SK-N-SH (cell line): ENCODE measurements at places on chromosomes 1 and 21. TPM values are rescaled to one million over a fixed set of nuclear protein-coding genes. Genes with fewer than 3 reads are reported as not detected.
A peak's percentile ranks its signal among the peaks of the same experiment; 100 is the strongest.

GRCh38 chr1:40383488-40384412, 10.2 kb downstream of the SMAP2 start:
- DNase-seq, result no peak
- H3K4me3 ChIP-seq, result peak overlapping the region; percentile 20; the same call in 1 of the 2 replicates
- no peaks in the 10 kb centered on the region for H3K36me3 ChIP-seq

DNA sequence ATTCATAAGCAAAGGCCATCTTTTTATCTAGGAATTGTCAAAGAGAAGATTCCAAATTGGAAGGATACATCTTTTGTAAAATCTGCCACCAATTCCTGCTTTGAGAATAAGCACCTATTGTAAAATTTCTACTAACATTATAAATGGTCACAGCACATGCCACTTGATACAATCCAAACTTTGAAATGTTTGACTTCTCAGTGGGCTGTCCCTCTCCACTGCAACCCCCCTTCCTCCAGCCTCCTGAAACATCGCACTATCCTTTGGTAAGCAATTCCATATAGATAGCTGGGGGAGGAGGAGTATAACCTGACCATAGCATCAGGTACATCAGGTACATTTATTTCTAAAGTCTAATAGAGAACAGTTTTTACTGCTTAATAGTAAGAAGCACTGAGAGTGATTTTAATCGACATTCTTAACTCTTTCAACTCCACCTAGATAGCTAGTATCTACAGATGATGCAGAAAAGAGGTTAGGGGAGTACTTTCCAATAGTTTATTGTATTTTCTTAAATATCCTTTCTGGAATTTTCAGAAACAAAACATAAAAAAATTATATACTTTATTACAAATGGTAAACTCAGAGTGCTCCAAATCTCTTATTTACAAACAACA, 2.9 kb downstream of the JUN start:
- peak overlapping the region; percentile 89 for H3K4me3 ChIP-seq
- H3K4me1 ChIP-seq, result 0 out of 2 replicates have a peak, but pooled peaks cover 2% of the 10 kb centered on the region
- peaks cover 30% of the 10 kb centered on the region for H3K36me3 ChIP-seq
- H3K27ac ChIP-seq, result peak overlapping the region; percentile 97
- no peak for DNase-seq

- H3K4me1 ChIP-seq, result no peaks in the 10 kb centered on the region
- no peak for DNase-seq
- H3K36me3 ChIP-seq, result no peaks in the 10 kb centered on the region
- H3K27ac ChIP-seq, result no peak overlapping the region
- H3K27me3 ChIP-seq, result no peaks in the 10 kb centered on the region
Observed at GRCh38 chr1:108057541-108057940, 92.6 kb upstream of the VAV3 start.

- no peak overlapping the region for H3K4me3 ChIP-seq
- DNase-seq, result no peak
- H3K27ac ChIP-seq, result no peak overlapping the region
- H3K4me1 ChIP-seq, result no peaks in the 10 kb centered on the region; the same call in none of the 2 replicates
Observed at GRCh38 chr1:44049839-44050238, 18.6 kb upstream of the SLC6A9 start.

- H3K4me1 ChIP-seq, result no peaks in the 10 kb centered on the region; the same call in 1 of the 2 replicates
- no peak overlapping the region for H3K4me3 ChIP-seq
- H3K36me3 ChIP-seq, result no peaks in the 10 kb centered on the region
- no peaks in the 10 kb centered on the region for H3K27me3 ChIP-seq
- no peak for DNase-seq
Observed at GRCh38 chr1:232486454-232487207, 143.3 kb downstream of the SIPA1L2 start.

DNA sequence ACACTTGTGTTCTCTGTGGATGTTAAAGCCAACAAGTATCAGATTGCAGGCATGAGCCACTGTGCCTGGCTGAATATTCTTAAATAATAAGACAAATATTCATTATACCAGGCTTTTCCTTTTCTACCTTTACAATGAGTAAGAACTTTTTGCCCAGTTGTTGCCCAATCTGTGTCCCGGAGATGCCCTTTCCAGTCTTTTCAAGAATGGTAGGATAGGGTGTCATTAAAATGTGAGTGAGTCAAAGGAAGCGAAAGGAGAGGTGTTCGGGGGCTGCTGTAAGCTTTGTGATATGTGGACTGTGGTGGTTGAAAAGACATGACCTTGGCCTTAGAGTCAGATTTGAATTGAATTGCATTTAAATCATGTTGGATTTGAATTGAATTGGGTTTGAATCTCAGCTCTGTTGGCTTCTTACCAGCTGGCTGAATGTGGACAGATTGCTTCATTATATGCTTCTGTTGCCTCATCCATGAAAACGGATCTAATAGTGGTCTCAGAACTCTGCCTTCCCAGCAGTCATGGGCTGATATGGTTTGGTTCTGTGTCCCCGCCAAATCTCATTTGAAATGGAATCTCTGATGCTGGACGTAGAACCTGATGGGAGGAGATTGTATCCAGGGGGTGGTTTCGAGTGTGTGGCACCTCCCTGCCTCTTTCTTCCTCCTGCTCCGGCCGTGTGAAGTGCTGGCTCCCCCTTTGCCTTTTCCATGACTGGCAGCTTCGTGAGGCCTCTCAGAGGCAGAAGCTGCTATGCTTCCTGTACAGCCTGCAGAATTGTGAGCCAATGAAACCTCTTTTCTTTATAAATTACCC, 22.7 kb upstream of the AADACL3 start:
- no peaks in the 10 kb centered on the region for H3K36me3 ChIP-seq
- no peaks in the 10 kb centered on the region for H3K4me1 ChIP-seq
- DNase-seq, result no peak
- no peaks in the 10 kb centered on the region; the same call in 1 of the 2 replicates for H3K27me3 ChIP-seq
- no peak overlapping the region for H3K4me3 ChIP-seq

DNA sequence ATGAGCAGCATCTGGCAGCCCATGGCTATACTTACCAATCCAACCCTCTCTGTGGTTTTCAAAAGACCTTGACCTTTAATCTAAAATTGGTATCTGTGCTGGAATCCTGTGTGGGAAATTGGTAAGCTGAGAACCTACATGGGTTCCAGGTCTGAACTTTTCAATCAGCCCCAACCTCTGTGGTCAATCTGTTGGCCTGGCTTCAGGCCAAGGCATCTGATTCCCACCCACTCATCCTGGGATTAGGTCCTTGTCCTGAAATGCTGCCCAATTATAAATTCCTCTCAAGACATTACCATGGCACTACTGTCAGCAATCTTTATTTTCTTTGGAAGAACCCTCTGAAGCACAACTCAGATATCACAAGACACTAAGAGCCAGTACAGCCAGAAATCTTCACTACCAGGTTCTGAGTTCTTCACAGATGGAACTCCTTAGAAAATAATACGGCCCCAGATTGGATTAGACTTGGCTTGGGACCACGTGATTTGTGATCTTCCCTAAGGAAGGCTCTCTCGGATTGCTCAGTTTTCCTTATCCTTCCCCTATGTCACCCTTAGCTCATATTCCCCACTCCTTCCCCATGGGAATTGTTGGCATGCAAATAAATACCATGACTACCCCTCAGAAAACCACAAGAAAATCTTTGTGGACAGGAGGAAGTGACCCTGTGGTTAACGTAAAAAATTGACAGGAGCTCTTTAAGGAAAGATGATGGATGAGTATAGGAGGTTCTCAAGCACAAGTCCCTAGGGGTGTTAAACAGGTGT, 207.9 kb upstream of the ST6GALNAC5 start:
- no peaks in the 10 kb centered on the region for H3K36me3 ChIP-seq
- no peaks in the 10 kb centered on the region for H3K4me1 ChIP-seq
- no peak for DNase-seq
- peak overlapping the region; percentile 51; the same call in 1 of the 2 replicates for H3K27ac ChIP-seq
- no peaks in the 10 kb centered on the region for H3K27me3 ChIP-seq

GRCh38 chr1:204960306-204961125, 82.5 kb upstream of the CNTN2 start:
- no peak overlapping the region for H3K27ac ChIP-seq
- H3K4me1 ChIP-seq, result no peaks in the 10 kb centered on the region
- H3K27me3 ChIP-seq, result no peaks in the 10 kb centered on the region; the same call in none of the 2 replicates
- no peak for DNase-seq

DNA sequence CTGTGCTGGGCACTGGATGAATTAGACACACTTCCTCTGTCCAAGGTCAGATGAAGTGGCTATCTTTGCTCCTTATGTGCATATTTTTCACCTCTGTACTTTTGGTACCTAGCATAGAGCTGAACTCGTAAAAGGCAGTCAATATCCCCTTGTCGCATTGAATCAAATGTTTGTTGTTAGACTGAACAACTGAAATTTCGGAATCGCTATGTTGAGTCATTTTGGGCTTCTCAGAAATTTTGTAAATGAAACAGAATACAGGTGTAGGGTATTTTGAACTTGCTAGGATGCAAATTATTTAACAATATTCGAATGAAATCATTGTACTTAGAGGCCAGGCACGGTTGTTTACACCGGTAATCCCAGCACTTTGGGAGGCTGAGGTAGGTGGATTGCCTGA, 48.0 kb downstream of the PDE4B start:
- no peak overlapping the region for H3K27ac ChIP-seq
- H3K4me1 ChIP-seq, result no peaks in the 10 kb centered on the region
- H3K36me3 ChIP-seq, result no peaks in the 10 kb centered on the region
- H3K27me3 ChIP-seq, result no peaks in the 10 kb centered on the region
- DNase-seq, result no peak
- H3K4me3 ChIP-seq, result no peak overlapping the region

DNA sequence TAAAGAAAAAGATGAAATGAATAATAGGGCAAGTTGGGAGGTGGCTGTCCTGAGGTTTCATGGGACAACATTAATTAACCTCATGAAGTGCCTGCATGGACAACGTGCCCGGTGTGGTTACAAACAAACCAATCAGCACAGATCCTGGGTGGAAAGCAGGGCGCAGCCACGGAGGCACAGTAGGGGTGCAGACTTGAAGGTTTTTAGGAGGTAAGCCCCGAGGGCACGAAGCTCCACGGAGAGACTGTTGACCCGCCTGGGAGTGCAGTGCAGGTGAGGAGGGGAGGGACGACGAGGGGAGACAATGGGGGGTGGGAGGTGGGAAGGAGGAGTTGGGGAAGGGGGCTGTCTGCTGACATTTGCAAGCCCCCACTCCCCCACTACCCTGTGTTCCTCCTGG, 2.3 kb upstream of the RIPK4 start:
- DNase-seq, result no peak
- H3K27ac ChIP-seq, result no peak overlapping the region
- H3K4me3 ChIP-seq, result peak overlapping the region; percentile 76; the same call in 1 of the 2 replicates
- H3K27me3 ChIP-seq, result no peaks in the 10 kb centered on the region

DNA sequence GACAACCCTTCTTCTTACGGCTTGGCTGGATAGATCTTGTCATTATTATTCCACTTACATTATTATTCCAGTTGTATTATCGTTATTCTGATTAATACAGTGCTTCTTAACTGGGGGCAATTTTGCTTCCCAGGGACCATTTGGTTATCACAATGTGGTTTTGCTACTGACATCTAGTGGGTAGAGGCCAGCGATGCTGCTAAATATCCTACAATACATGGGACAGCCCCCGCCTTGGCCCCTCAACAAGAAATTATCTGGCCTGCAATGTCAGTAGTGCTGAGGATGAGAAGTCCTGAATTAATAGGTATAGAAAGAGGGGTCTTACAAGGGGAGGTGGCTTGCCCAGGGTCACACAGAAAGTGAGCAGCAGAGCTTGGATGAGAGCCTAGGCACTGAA, 105.6 kb downstream of the PTPRU start:
- H3K4me1 ChIP-seq, result no peaks in the 10 kb centered on the region
- peaks cover 13% of the 10 kb centered on the region; the same call in 1 of the 2 replicates for H3K27me3 ChIP-seq
- H3K4me3 ChIP-seq, result no peak overlapping the region
- DNase-seq, result no peak
- H3K36me3 ChIP-seq, result no peaks in the 10 kb centered on the region

GRCh38 chr1:95308276-95309030, 74.4 kb downstream of the RWDD3 start:
- H3K4me3 ChIP-seq, result no peak overlapping the region
- no peak overlapping the region for H3K27ac ChIP-seq
- H3K27me3 ChIP-seq, result no peaks in the 10 kb centered on the region; the same call in 1 of the 2 replicates
- DNase-seq, result no peak

DNA sequence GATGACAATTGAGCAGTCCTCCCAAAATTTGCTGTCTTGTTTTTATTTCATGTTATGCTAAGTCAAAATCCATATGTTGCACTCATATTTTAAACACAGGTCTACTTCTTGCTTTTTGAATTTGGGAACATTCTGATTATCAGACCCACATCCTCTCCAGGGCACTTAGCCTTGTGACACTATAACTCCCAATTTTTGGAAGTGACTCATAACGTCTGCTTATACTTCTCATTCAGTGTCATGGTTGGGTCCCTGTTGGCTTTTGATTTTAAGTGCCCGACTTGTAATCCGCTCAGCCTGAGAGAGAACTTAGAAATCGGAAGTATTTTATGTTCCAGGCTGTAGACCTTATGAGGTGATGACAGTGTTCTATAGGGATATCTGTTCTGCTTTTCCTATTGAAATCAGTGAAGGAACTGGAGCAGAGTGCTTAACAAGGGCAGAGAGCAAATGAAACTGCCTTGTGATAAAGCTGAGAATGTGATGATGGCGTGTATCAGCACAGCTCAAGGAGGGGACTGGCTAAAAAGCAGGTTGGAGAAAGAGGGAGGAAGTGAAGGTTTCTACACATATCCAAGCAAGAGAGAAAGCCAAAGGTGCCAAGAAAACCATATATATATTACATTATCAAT, 136.0 kb downstream of the HLX start:
- DNase-seq, result no peak
- no peak overlapping the region for H3K27ac ChIP-seq
- no peaks in the 10 kb centered on the region for H3K27me3 ChIP-seq
- no peaks in the 10 kb centered on the region for H3K36me3 ChIP-seq
- H3K4me3 ChIP-seq, result no peak overlapping the region

- H3K27ac ChIP-seq, result no peak overlapping the region
- DNase-seq, result no peak
- no peaks in the 10 kb centered on the region for H3K27me3 ChIP-seq
- H3K4me1 ChIP-seq, result no peaks in the 10 kb centered on the region
Observed at GRCh38 chr21:42735944-42736343, 82.5 kb downstream of the PDE9A start.

- H3K27me3 ChIP-seq, result no peaks in the 10 kb centered on the region
- no peak overlapping the region for H3K27ac ChIP-seq
- H3K4me3 ChIP-seq, result no peak overlapping the region
- H3K4me1 ChIP-seq, result no peaks in the 10 kb centered on the region
- DNase-seq, result no peak
Observed at GRCh38 chr1:118201524-118201923, 16.5 kb upstream of the SPAG17 start.

PDPN gene
- polyA plus RNA-seq, result not detected in 2 replicates

SPRR4 gene
- not detected in 2 replicates for polyA plus RNA-seq

TSPAN2 gene
- polyA plus RNA-seq, result 0.21 and 0.23 TPM in 2 replicates

HFM1 gene
- polyA plus RNA-seq, result 0.06 and 0.10 TPM in 2 replicates

PRR9 gene
- not detected in 2 replicates for polyA plus RNA-seq

IL23R gene
- polyA plus RNA-seq, result not detected in 2 replicates

AQP10 gene
- 0.02 and 0.13 TPM in 2 replicates for polyA plus RNA-seq

KRTAP19-1 gene
- polyA plus RNA-seq, result not detected in 2 replicates

E2F2 gene
- 0.43 and 0.44 TPM in 2 replicates for polyA plus RNA-seq
